Frontal cortex (tissue), 4 donors: ENCODE measurements at places on chromosomes 7 and 10. TPM values are rescaled to one million over a fixed set of nuclear protein-coding genes. Genes with fewer than 3 reads are reported as not detected.

DNA sequence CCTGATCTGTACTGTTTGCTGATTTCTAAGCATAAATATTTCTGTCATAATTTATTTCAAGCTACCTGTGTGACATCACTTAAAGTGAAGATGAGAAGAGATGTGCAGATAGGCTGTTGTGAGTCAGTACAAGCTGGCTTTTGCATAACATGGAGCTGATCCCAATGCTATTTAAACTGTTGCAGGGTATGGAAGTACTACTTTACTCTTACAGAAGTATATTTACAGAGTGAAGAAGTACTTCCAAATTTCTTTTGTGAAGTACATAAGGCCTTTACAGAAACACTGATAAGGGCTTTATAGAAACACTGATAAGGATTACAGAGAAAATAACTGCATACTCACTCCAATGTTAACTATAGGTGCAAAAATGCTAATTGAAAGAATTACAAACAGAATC, 911.6 kb downstream of the LRMDA start:
- DNase-seq = no peak

- DNase-seq = peak; percentile 59
Observed at GRCh38 chr10:75294866-75295701, 59.3 kb upstream of the COMTD1 start.

GRCh38 chr10:117439243-117439912, 64.1 kb upstream of the PDZD8 start:
- DNase-seq = peak; percentile 27

DNA sequence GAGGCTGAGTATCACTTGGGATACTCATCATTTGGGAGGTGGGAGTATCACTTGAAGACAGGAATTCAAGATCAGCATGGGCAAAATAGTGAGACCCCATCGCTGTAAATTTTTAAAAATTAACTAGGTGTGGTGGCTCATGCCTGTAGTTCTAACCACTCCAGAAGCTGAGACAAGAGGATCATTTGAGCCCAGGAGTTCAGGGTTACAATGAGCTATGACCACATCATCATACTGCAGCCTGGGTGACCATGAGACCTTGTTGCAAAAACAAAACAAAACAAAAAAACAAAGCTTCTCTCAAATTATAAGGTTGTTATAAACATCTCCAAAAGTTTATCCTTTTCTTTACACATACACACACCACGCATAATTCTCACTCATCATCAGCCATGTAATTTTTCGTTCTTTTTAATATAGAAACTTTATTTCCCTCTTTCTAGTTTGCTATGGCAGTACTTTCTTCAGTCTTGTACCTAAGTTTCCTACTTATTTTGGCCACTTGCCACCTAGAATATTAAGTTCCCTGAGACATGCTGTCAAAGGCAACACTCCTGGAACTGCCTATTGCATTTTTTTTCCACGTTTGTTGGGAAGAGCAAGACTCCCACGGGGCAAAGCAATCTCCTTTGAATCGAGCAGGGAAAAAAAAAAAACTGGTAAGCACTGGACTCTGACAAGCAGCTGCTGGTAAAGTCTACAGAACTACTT, 37.1 kb downstream of the SKIDA1 start:
- no peak for DNase-seq

DNA sequence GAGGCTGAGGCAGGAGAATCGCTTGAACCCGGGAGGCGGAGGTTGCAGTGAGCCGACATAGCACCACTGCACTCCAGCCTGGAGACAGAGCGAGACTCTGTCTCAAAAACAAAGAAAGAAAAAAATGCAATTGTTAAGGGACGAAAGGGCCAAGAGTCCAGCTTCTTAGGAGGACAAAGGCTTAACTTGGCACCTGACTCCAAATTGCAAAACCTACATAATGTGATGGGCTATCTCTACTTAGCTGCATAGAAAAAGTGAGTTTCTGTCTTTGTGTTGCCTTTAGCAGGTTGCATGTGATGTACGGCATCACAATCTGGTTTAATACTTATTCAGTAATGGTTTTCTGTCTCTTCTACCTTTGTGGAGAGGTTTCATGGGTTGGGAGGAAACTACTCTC, 8.6 kb upstream of the MYO1G start:
- no peak for DNase-seq

- no peak for DNase-seq
Observed at GRCh38 chr7:25706764-25707163, 445.2 kb upstream of the NFE2L3 start.

TAF3 gene
- total RNA-seq = 2.4 TPM

UBTD1 gene
- 1.6 TPM for total RNA-seq

DNA sequence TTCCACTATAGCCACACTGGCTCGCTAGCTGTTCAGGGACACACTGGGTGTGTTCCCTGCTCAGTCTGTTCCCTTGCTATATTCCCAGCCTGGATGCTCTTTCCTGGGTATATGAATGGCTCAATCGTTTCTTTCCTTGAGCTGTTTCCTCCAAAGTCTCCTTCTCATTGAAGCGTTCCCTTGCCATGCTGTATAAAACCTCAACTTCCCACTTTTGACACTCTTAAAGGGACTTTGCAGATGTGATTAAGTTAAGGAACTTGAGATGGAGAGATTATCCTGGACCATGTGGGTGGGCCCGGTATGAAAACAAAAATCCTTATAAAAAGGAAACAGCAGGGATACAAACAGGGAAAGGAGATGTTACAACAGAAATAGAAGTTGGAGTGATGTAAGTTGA, 973.1 kb downstream of the LRMDA start:
- DNase-seq = no peak

COL17A1 gene
- total RNA-seq = under 0.01 TPM

DNA sequence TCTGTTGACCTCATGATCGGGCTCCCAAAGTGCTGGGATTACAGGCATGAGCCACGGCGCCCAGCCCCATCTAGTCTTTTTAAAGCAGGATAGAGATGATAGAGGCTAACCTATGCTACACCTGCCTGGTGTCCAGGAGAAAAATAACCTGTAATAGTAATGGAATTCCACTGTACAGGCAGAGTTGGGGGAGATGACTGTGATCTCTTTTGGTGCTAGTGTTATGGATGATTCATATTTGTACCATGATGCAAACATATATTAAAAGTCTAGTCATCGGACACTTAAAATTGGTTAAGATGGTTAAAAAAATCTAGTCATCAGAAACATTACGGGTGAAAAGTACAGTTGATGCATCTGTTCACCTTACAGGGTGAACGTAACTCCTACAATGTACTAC, 6.1 kb upstream of the SAR1A start:
- no peak for DNase-seq
